ENCODE measurements at places on chromosomes 12 and 14.

- DNase-seq: peak; percentile 74
Observed at GRCh38 chr12:110582276-110583136, 612 bp downstream of the PPTC7 start.

GRCh38 chr12:40049268-40049667 lies 56.6 kb downstream of the SLC2A13 start:
- DNase-seq: no peak

GRCh38 chr14:64965356-64966000 lies 6.7 kb downstream of the RAB15 start:
- DNase-seq: no peak

DNA sequence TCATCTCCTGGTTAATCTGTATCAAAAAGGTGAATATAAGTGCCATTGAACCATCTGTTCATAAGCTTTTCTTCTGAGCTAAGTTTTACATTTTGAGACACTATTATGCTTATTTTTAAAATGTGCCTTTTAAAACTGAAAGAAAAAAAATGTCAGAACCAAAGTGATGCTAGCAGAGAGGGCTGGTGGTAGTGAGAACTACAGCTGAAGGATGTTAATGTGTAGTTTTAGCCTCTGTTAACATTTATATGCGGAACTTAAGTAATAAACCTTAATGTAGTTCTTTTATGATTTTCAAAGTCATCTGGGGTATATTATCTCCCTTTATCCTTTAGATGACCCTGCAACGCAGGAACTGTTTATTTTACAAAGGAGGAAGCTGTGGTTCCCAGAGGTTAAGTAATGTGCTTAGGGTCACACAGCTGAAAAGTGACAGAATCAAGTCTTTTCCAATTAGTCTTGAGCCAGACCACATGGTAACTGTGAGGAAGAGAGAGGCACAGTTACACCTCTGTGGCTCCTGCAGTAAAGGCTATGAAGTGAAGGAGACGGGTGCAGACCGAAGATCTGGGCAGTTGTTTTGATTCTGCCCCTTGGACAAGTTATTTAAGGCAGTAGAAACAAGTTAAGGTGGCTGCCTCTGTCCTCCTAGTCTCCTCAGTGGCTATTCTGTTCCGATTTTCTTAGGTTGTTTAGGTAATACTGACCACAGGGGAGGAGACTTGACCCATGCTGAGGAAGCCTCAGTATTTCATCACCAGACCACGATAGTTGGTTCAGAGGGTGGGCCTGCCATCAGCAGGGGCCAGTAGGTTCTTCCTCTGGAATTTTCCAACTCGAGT lies 23.9 kb downstream of the GNG2 start:
- no peak for DNase-seq

DNA sequence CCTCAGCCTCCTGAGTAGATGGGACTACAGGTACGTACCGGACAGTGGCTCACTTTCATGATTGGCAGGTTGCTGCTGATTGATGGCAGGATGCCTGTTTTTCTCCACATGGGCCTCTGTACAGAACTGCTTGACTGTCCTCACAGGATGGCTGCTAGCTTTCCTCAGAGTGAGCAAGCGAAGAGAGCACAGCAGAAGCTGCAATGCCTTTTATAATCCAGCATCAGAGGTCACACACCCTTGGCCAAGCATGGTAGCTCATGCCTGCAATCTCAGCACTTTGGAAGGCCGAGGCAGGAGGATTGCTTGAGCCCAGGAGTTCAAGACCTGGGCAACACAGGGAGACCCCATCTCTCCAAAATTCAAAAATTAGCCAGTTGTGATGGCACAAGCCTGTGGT lies 31.0 kb downstream of the ARF6 start:
- no peak for DNase-seq

- DNase-seq: no peak
Observed at GRCh38 chr14:75615200-75615599, 36.8 kb downstream of the FLVCR2 start.

DNA sequence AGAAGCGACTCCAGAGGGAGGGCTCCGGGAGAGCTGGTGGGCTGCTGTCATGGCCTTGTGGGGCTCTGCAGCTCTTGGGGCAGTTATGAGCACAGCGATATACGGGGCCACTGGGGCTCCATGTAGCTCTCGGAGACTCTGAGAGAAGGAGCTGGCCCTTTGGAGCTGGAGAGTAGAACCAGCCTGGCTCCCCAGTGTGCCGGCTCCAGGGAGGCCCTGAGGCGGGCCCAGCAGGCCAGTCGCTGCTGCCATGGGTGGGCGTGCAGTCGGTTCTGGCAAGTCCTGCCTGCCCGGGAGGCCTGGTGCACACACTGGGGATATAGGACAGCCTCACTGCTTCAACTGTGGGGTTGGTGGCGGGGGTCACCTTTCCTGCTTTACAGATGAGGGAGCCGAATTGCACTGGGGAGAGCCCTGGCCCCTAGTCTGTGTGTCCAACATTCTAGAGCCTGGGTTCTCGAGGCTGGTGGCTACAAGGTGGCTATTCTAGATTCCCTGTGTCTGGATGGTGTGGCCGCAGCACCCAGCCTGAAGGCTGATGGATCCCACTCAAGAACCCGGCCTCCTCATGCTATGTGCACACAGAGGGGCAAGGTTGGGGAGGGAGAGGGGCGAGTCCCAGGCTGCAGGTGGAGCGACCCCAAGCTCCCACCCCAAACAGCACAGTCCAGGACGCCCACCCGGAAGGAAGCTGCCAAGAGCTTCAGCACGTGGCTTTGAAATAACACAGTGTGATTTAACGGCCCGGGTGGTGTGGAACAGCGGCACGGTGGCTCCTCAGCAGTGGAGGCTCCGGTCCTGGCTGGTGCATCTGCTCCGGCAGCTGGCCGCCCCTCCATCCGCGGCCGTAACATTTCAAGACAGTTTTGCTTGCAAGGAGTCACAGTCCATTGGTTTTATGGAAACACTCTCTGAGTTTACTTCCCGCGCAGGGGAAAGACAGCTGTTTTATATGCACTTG lies 188.3 kb upstream of the C14orf180 start:
- no peak for DNase-seq

- no peak for DNase-seq
Observed at GRCh38 chr14:36048667-36049066, 127.9 kb downstream of the PTCSC3 start.

GRCh38 chr14:87331991-87332390 lies 661.0 kb downstream of the GALC start:
- DNase-seq: no peak

DNA sequence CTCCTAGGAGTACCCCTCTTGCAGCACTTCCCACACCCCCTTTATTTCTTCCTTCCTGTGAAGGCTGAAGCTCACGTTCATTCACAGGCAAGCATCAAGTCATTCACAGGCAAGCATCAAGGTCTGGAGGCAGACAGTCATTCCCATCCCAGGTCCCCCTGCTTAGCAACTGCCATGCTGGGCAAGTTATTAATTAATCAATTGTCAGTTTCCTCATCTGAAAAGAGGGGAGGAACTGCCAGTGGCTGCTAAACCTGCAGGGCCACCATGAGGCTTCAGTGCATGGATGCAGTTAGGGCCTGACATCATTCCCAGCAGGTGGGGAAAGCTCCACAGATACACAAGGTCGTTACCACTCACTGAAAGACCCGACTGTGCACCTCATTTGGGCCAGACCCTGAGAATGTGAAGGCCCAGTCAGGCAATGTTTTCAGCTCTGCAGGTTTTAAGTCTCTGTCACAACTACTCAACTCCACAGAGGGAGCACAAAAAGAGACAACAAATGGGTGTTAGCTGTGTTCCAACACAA lies 85.0 kb upstream of the GPR68 start:
- DNase-seq: no peak

GRCh38 chr12:243381-243780 lies 19.3 kb downstream of the SLC6A13 start:
- DNase-seq: no peak

DNA sequence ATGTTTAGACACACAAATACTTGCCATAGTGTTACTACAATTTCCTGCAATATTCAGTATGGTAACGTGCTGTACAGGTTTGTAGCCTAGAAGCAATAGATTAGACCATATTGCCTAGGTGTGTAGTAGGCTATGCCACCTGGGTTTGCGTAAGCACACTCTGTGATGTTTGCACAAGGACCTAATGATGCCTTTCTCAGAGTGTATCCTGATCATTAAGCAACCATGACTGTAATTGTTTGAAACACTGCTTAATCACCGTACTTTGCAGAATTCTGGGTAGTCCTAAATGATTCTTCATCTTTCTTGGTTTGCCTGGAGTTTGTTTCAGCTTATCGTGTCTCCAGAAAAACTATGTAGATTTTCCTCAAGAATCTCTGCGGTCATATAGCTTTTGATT lies 11.2 kb upstream of the TCP11L2 start:
- no peak for DNase-seq

GRCh38 chr12:31298922-31299321 lies 27.0 kb downstream of the SINHCAF start:
- DNase-seq: no peak

DNA sequence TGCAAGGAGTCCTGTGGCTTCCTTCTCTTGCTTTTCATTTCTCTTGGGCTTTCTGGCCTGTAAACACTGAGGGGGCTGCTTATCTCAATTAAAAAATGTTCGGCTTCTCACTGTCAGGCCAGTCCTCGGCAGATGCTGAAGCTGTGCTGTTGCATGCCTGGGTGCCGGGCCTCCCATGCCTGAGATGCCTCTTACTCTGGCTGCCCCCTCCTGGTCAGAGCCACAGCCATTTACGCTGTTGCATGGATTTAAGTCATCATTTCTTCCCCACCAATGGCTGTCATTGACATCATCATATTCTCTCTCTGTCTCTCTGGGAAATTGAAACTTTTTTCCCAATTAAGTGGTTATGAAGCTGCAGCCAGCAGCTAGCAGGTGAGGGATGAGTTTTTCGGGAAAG lies 53.7 kb downstream of the FOXN4 start:
- no peak for DNase-seq

GRCh38 chr14:50116966-50117365 lies 594 bp upstream of the VCPKMT start:
- no peak for DNase-seq

GRCh38 chr12:94285943-94286582 lies 137.7 kb downstream of the PLXNC1 start:
- DNase-seq: no peak

DNA sequence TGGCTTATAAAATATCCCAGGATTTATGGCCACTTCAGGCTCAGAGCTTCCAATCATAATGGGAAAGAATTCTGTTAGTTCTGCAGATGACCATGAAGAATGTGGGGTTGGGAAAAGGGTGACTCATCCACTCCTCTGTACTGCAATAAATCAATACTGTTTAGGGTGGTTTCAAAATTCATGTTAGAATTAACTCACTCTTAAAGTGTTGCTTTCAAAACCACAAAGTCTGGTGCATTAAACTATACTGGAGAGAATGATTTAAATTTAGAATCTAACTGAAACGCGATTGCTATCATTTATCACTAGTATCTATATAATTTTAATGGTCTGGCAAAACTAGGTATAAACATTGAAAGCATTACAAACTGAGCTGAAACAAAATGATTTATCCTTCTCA lies 798 bp downstream of the CCDC198 start:
- DNase-seq: no peak

Measured in effector memory CD8-positive, alpha-beta T cell (primary cell).